ENCODE measurements at places on chromosomes 3 and 15.
A peak's percentile ranks its signal among the peaks of the same experiment; 100 is the strongest.

GRCh38 chr3:148459931-148460513, 237.7 kb upstream of the AGTR1 start:
- DNase-seq = no peak

- DNase-seq = peak; percentile 82
Measured at GRCh38 chr15:30885814-30886213, 17.9 kb upstream of the FAN1 start.

DNA sequence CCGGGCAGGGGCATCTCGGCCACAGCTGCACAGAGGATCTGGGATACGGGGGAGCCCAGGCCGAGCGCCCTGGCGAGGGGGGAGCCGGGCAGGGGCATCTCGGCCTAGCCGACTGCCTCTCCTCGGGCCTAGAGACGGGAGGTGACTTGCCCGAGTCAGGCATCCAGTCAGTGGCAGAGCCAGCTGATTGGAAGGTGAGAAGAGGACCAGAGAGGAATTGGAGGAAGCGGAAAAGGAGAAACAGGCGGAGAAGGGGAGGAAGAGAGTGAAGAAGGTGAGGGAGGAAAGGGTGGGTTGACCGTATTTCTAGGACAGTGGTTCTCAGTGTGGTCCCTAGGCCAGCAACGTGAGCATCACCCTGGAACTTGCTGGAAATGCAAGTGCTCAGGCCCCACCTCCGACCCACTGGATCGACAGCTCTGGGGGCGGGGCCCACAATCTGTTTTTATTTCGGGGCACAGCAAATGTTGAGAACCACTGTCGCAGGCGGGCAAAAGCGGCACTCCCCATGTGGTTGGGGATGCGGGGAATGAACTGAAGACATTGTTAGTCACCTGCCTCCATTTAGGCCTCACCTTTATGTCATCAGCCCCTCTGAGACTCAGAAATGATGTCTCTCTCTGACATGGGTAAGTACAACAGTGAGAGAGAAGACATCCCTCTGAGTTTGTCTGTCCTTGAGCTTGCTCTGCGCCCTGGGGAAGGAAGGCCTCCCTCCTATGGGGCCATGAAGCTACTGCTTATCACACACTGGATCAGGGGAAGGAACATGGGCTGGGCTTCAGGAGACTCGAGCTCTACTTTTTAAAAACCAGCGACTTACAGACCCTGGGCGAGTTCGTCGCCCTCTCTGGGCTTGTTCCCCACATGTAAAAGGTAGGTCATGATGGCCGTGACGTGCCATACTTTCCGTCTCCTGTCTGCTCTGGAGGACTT, 1.0 kb upstream of the MELTF start:
- peak; percentile 54 for DNase-seq

- DNase-seq = no peak
Measured at GRCh38 chr3:154334973-154335420, 10.7 kb upstream of the DHX36 start.

DNA sequence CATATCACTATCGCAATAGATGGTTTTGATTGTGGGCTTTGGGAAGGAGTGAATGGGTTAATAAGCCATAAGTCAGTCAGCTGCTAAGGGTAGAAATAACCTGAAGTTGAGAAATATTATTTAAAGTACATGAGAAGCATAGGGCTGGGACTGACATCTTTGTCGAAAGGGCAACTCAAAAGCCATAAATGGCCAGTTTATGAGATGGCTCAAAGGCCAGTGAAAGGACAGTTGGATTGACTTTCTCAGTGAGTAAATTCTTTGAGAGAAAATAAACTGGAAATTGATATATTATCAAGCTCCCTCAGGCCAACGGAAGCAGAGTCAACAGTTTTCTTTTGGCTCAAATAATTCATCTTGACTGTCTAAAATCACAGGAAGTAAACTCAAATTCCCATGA, 419.8 kb downstream of the NSUN3 start:
- DNase-seq = no peak

- DNase-seq = no peak
Measured at GRCh38 chr3:116958291-116958690, 248.7 kb downstream of the TUSC7 start.

GRCh38 chr3:38890426-38890825, 74.4 kb upstream of the SCN10A start:
- DNase-seq = no peak

DNA sequence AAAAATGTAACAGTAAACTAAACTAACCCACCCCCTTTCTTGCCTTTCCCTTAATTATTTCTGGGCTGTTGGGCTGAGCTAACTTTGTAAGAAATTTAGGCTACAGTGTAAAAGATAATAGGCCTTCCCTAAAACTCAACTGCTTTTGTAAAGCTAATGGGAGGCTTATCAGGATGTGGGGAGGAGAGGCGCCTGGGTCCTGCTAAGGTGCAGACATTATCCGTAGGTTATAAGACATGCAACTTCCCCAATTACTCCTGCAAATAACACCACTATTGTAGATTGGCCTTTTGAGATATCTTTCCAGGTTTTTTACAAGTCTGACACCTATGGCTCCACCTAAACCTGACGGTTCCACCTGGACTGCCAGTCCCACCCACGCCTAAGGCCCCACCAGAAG, 88.3 kb downstream of the NPAP1 start:
- DNase-seq = no peak

DNA sequence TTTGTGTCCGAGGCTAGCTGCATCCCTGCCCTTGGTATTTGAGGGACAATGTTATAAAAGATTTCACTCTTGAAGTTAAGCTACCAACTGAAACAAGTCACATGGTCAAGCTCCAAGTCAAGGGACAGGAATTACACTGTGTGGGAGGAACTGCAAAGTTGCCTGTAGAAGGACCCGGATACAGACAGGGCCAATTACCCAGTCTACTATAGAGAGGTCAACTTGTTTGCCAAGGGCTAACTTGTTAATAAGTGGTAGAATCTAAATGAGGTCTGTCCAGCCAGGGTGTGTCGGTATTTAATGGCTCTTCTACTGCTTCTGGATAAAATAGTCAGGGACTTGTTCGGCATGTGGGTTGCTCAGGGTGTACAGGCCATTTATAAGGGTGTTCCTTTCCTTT, 55.7 kb downstream of the PTPRG start:
- no peak for DNase-seq

DNA sequence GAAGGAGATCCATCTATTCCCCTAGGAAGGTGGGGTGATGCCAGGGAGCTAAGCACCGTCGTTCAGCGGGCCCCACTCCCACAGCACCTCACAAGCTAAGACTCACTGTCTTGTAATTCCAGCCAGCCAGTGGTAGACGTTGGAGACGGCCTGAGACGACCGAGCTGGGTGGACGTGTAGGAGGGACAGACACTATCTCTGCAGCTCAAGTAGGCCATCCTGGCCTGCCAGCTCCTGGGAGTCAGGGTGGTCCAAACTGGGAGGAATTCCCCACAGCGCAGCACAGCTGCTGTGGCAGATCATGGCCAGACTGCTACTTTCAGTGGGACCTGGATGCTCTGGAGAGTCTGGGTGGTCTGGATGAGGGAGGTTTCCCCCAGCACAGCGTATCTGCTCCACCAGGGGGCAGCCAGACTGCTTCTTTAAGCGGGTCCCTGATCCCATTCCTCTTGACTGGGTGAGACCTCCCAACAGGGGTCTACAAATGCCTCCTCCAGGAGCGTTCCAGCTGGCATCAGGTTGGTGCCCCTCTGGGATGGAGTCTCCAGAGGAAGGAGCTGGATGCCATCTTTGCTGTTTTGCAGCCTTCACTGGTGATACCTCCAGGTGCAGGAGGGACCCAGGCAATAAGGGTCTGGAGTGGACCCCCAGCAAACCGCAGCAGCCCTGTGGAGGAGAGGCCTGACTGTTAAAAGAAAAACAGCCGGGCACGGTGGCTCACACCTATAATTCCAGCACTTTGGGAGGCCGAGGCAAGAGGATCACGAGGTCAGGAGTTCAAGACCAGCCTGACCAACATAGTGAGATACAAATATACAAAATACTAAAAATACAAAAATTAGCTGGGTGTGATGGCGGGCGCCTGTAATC, 27.6 kb downstream of the GNB5 start:
- peak; percentile 71 for DNase-seq

DNA sequence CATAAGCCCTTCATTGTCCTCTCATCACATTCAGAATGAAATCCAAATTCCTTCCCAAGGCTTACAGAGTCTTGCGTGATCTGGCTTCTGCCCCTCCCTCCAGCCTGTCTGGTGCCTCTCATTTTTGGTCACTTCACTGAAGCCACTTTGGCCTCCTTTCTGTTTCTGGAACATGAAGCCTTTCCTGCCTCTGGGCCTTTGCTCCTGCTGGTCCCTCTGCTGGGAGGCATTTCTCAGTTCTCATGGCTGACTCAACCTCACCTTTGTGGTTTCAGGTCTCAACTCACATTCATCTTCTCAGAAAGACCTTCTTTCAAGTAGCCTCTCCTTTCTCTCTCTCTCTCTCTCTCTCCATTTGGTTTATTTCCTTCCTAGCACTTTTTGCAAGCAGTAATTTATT, 43.9 kb upstream of the BHLHE40 start:
- DNase-seq = peak; percentile 65

- peak; percentile 74 for DNase-seq
Measured at GRCh38 chr3:190036631-190037030, 84.1 kb downstream of the P3H2 start.

GRCh38 chr3:155805204-155805801, 775 bp downstream of the C3orf33 start:
- peak; percentile 59 for DNase-seq

- DNase-seq = no peak
Measured at GRCh38 chr15:59154243-59154642, 49.3 kb downstream of the CCNB2 start.

- no peak for DNase-seq
Measured at GRCh38 chr15:90675464-90675863, 41.7 kb upstream of the BLM start.

- DNase-seq = no peak
Measured at GRCh38 chr15:51833772-51834171, 4.3 kb downstream of the TMOD3 start.

DNA sequence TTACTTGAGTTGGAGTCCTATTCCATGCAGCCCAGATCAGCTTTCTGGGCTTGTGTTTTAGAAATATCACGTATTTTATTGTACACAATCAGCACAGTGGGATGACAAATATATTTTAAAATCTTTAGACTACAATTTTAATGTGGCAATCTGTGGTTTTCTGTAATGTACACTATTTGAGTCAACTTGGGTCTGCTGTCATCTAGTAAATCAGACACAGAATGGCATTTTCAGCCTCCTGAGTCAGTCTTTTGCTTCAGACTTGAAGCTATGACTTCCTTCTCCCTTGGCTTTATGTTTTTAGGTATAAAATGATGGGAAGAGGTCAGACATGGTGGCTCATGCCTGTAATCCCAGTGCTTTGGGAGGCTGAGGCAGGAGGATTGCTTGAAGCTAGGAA, 232.1 kb downstream of the NECTIN3 start:
- DNase-seq = no peak

DNA sequence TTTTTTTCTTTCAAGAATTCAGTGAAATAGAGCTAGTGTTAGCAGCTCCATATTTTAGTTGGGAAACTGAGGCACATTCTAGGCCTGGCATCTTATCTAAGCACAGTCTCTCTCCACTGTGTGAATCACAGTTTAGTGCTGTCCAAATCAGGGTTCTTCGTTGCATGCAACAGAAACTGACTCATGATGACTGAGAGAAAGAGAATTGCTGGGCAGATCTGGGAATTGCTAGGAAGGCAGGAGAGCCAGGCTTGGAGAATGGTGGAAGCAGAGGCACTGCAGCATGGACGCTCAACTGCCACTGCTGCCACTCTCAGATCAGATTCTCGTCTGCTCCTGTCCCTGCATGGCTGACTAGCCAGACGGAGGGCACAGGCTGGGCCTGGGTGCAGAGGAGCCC, 40.7 kb upstream of the CHST2 start:
- DNase-seq = no peak

GRCh38 chr15:73700041-73700842, 16.1 kb downstream of the CD276 start:
- DNase-seq = peak; percentile 73

- no peak for DNase-seq
Measured at GRCh38 chr3:170513642-170514041, 72.2 kb downstream of the SLC7A14 start.

- peak; percentile 42 for DNase-seq
Measured at GRCh38 chr15:77028451-77029165, 33.7 kb downstream of the PSTPIP1 start.

GRCh38 chr3:177050501-177051237, 146.6 kb downstream of the TBL1XR1 start:
- no peak for DNase-seq

Measured in islet precursor cell (in vitro differentiated cells).